ENCODE measurements at places on chromosomes 4 and X.

DNA sequence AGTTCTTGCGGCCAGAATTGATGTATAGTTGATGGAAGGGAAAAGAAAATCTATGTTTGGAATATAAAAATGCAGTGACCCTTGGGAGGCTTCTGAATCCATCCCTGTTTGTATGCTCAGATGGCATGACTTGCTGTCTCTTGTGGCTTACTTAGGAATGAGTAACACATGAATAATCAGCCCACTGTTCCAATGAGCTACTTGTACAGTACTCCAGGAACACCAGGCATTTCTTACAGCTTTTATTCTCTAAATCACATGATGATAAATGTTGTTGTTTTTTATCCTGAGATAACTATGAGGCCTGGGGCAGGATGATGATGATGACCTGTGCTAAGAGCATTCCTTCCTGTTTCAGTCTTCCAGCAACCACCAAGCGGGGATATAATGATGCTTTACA lies 18.9 kb downstream of the TMPRSS11E start:
- no peak for DNase-seq

- no peak for DNase-seq
These were observed 61.7 kb upstream of the GUCY1A1 start for GRCh38 chr4:155604718-155605626.

DNA sequence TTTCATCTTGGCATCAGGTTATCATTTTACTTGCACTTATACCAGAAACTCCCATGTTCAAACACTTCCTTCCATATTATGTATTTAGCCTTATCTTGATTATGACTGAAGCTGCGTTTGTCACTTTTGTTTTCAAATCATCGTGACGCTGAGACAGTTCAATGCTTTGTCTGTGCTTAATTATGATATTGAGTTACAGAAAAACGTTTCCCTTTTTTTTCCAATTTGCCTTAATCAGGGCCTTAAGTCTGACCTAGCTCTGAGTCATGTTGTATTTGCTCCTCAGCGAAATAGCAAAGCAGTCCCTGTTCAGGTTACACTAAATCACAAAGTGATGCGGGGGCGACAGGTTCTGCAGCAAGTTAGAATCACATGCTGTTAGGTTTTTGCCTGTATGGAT lies 254.7 kb downstream of the AFF2 start:
- DNase-seq, result no peak

DNA sequence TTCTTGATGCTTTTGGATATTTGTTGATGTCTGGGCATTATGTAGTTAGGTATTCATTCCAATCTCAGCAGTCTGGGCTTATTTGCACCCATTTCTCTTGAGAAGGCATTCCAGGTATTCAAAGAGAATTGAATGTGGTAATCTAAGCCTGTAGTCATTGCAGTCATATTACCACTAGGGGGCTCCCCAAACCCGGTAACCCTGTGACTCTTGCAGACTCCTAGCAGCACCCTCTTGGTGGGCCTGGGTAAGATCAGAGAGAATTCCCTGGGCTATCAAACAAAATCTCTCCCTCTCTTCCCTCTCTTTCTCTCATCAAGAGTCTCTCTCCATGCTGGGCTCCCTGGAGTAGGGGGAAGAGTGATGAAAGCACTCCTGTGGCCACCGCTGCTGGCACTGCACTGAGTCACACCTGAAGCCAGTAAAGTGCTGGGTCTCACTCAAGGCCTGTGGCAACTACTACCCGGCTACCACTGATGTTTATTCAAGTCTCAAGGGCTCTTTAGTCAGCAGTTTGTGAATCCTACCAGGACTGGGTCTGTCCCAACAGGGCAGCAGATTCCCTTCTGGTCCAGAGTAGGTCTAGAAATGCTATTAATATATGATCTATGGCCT lies 187.7 kb upstream of the NUDT10 start:
- peak; percentile 54 for DNase-seq

- no peak for DNase-seq
These were observed 1226.2 kb upstream of the TENM3 start for GRCh38 chr4:181017038-181017437.

- no peak for DNase-seq
These were observed 498.6 kb downstream of the GRXCR1 start for GRCh38 chr4:43391069-43391468.

GRCh38 chrX:145532176-145532780 lies 285.0 kb downstream of the SPANXN1 start:
- DNase-seq, result no peak

DNA sequence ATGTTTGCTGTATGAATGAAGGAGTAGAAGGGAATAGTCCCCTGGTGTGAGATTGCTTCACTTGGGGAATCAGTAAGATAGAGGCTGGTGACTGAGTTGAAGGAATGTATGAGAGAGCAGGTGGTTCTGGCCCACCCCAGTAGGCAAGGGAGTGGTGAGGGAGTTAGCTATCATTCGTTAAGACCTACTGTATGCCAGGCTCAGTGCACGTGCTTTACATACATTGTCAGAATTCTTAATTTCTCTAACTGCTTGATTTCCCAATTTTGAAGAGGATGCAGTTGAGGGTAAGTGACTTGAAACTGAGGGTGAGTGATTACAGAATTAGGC lies 700 bp downstream of the VMA21 start:
- no peak for DNase-seq

DNA sequence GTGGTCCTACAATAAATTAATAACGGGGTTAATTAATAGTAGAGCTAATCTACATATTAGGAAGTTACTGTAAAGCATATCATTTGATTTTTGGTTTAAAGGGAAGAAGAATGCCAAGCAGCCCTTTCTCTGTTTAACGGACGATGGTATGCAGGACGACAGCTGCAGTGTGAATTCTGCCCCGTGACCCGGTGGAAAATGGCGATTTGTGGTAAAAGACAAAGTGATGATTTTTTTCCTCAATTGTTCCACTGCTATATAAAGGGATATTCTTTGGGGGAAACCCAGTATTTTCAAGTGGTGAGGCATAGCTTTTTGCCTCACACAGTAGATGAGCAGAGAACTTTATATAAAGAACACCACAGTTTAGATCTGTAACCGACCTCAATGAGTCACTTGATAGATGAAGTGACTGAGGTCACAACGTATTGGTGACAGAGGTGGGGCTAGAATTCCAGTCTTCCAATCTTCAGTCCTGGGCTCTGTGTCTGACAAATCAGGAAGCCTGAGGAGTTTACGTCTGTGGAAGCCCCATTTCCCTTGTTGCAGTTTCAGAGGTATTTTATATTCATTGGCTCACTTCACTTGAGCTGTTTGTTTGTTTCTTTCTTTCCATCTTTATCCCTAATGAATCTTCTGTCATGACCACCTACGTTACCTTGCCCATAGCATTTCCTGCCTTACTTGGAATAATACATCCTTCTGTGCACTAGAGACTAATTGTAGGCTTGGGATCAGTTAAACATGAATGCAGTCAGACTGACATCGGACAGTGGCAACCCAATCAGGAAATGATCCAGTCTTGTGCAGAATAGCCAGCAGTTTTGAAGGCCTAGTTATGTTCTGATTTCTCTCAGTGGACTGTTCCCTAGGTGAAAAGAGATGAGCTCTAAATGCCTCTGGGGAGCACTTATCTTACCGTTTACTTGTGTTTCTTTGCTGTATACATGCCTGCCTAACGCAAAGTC lies 30.1 kb downstream of the ZRSR2 start:
- DNase-seq, result no peak

GRCh38 chr4:3044870-3045819 lies 29.2 kb downstream of the HTT-AS start:
- no peak for DNase-seq

- DNase-seq, result no peak
These were observed 1.4 kb upstream of the GPR173 start for GRCh38 chrX:53047228-53047627.

GRCh38 chrX:71541210-71542022 lies 8.5 kb downstream of the OGT start:
- no peak for DNase-seq

Data from ecto neural progenitor cell (in vitro differentiated cells).